ENCODE measurements at places on chromosomes 5 and 9. TPM values are rescaled to one million over a fixed set of nuclear protein-coding genes. Genes with fewer than 3 reads are reported as not detected.

The GALNT12 gene
- 2.5 TPM for total RNA-seq

The GABRA1 gene
- 76.6 TPM for total RNA-seq

The HTR1A gene
- total RNA-seq: 5.5 TPM

The TCF7 gene
- 0.92 TPM for total RNA-seq

The ERAP2 gene
- total RNA-seq: 12.7 TPM

The ZNF354B gene
- 25.1 TPM for total RNA-seq

The RANBP3L gene
- total RNA-seq: 15.5 TPM

The PCDHA8 gene
- total RNA-seq: 9.5 TPM

The S1PR3 gene
- total RNA-seq: 8.3 TPM

The ANKRD18A gene
- 11.3 TPM for total RNA-seq

The TXN gene
- 171 TPM for total RNA-seq

The GPR150 gene
- total RNA-seq: 0.23 TPM

The CD180 gene
- total RNA-seq: 1.2 TPM

The ADAMTS13 gene
- 3.5 TPM for total RNA-seq

The ZNF454 gene
- total RNA-seq: 10.6 TPM

The RANBP6 gene
- total RNA-seq: 87.7 TPM

The CSNK1A1 gene
- total RNA-seq: 267 TPM

The CNTNAP3 gene
- 30.7 TPM for total RNA-seq

The NKD2 gene
- total RNA-seq: 5.3 TPM

The SLC25A2 gene
- total RNA-seq: 0.23 TPM

The LHX6 gene
- 22.1 TPM for total RNA-seq

The SLC38A9 gene
- total RNA-seq: 64.8 TPM

The SGTB gene
- total RNA-seq: 49.1 TPM

The PCDHGA6 gene
- total RNA-seq: 11.3 TPM

The PALM2AKAP2 gene
- 16.8 TPM for total RNA-seq

The PCDHA5 gene
- 9.9 TPM for total RNA-seq

The UBAC1 gene
- total RNA-seq: 41.5 TPM

The ZNG1F gene
- total RNA-seq: 17.1 TPM

The MORN5 gene
- 7.8 TPM for total RNA-seq

The DEPDC1B gene
- 8.1 TPM for total RNA-seq

The CAST gene
- total RNA-seq: 30.2 TPM

The ACOT12 gene
- 5.1 TPM for total RNA-seq

The ITK gene
- total RNA-seq: 0.23 TPM

The C1QTNF3 gene
- 16.1 TPM for total RNA-seq

The KIAA1958 gene
- 17.1 TPM for total RNA-seq

The PPWD1 gene
- 53.5 TPM for total RNA-seq

The SLC45A2 gene
- total RNA-seq: 0.23 TPM

The DYNC2I2 gene
- 37.8 TPM for total RNA-seq

The MRRF gene
- total RNA-seq: 25.1 TPM

The HRCT1 gene
- total RNA-seq: not detected

The UBE2B gene
- 82.8 TPM for total RNA-seq

The ACTBL2 gene
- not detected for total RNA-seq

The ZCCHC9 gene
- 11.3 TPM for total RNA-seq

The HK3 gene
- 1.2 TPM for total RNA-seq

The PFN3 gene
- total RNA-seq: not detected

The RALGPS1 gene
- 72.9 TPM for total RNA-seq

The LCN10 gene
- total RNA-seq: not detected

The OR1L4 gene
- not detected for total RNA-seq

The WHRN gene
- 5.8 TPM for total RNA-seq

The ELOVL7 gene
- 6.9 TPM for total RNA-seq

The ARID3C gene
- total RNA-seq: 0.69 TPM

The RNF180 gene
- 110 TPM for total RNA-seq

The SHOC1 gene
- total RNA-seq: not detected

The UBE2QL1 gene
- total RNA-seq: 22.8 TPM

The PNPLA7 gene
- total RNA-seq: 1.6 TPM

Measured in diencephalon (tissue), 1 donor.